ENCODE measurements at places on chromosomes 2 and 18.
A peak's percentile ranks its signal among the peaks of the same experiment; 100 is the strongest.

GRCh38 chr2:65393743-65394422 lies 38.5 kb downstream of the SPRED2 start:
- DNase-seq: no peak

DNA sequence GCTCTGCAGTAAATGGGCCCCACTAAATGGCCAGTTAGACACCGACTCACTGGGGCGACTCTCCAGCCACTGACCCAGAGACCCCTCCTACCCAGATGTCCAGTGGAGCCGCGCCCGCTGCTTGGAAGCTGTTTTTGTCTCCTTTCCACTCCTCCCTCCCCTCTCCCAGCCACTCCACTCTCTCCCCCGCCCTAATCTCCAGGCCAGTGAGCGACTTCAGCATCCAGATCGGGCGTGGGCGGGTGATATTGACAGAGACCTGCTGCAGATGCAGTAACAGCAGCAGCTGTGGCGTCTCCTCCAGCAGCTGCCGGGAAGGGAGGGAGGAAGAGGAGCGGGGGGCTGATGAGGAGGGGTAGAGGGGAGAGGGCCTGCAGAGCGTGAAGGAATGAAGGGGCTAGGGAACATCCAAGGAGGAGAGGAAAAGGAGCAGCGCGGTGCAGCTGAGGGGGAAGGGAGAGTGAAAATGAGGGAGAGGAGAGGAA lies at the start of gene SCN7A:
Gene SCN7A (minus strand): TSS at position 110 of the 485 bp plus-strand sequence. CDS start 16,553 bp downstream, outside the sequence.
- DNase-seq: no peak

GRCh38 chr2:198296665-198297308 lies 492.4 kb downstream of the PLCL1 start:
- peak; percentile 73 for DNase-seq

DNA sequence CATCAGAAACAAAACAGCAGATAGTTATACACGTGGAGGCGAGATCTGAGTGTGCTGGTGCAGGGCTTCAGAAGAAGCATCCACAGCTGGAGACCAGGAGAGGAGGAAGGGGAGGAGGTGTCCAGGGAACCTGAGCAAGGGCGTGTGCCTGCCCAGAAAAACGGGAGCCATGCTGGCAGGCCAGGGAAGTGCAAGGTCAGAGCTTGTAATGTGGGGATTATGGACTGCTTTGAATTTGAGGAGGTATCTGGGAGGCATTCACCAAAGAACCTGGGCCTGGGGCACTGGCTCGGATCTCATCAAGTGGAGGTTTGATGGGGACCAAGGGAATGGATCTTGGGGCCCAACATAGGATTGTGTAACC lies 12.6 kb downstream of the PSD4 start:
- no peak for DNase-seq

DNA sequence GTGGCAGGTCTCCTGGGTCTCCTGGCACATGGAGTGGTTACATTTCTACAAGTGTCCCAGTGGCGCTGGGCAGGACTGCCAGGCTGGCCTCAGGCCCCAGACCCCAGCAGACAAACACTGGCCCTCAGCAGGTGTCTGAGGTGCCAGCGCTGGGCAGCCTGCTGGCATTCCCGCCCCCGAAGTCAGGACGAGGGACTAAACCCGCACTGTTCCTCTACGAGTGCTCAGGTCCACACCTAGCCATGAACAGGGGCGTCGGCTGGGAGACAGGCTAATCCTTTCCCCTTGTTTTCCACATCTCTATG lies 12.8 kb downstream of the SNED1 start:
- no peak for DNase-seq

- no peak for DNase-seq
Observed at GRCh38 chr18:24195296-24196053, 56.6 kb downstream of the CABYR start.

Measured in activated naive CD4-positive, alpha-beta T cell treated with anti-CD3 and anti-CD28 coated beads for 36 hours (primary cell).